ENCODE measurements at places on chromosomes 1 and 21. TPM values are rescaled to one million over a fixed set of nuclear protein-coding genes. Genes with fewer than 3 reads are reported as not detected.
A peak's percentile ranks its signal among the peaks of the same experiment; 100 is the strongest.

GRCh38 chr1:204980840-204981405, 62.1 kb upstream of the CNTN2 start:
- no peak for DNase-seq

DNA sequence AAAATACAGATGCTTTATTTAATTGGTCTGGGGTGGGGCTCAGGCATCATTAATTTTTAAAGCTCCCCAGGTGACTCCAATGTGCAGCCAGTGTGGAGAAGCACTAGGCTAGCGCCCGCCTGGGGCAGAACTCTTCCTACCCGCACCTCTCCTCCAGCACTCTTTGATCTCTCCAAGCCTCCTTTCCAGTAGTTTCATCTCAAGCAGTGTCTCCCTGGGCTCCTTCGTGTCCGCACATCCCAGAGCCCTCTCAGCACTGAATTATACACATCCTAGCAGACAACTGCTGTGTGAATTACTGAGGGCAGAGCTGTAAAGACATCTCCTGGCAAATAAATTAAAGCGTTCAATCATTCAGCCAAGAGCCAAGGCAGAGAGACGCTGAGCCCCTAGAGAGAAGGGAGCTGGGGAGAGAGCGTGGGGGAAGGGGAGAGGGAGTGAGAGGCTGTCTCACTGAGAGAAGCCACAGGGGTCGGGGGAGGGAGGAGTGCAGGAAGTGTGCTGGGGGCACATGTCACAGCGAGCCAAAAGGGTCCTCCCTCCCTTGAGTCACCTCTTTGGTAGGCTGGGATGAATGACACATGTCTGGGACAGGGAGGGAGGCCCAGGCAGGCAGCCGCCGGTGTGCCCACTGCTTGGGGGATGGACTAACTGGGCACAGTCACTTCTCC, 21.0 kb upstream of the PARP1 start:
- no peak for DNase-seq

DNA sequence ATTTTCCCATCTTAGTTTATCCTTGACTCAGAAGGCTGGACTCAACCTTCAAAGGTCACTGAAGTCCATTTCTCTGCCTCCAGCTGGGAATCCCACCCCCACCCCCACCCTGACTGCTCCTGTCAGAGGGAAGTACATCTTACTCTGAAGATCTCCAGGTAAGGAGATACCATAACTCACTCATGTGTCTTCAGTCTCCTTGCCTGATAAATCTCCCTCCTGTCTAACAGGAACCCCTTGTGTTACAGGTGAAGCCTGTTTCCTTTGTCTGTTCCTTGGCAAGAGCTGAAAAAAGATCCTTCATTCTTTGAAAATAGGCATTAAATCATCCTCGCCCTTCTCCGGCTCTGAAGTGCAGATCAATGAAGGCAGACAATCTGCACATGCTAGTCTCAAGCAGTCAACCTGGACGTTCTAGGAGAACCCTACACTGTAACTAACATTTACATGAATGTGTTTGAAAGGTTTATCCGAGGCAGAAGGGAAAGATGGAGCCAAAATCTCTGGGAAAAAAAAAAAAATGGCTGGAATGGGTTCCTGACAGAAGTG, 250.6 kb downstream of the TM2D1 start:
- DNase-seq, result no peak

- no peak for DNase-seq
Observed at GRCh38 chr1:31447210-31447609, 34.2 kb downstream of the SERINC2 start.

GRCh38 chr21:29233256-29233546, 65.5 kb upstream of the BACH1 start:
- DNase-seq, result no peak

DNA sequence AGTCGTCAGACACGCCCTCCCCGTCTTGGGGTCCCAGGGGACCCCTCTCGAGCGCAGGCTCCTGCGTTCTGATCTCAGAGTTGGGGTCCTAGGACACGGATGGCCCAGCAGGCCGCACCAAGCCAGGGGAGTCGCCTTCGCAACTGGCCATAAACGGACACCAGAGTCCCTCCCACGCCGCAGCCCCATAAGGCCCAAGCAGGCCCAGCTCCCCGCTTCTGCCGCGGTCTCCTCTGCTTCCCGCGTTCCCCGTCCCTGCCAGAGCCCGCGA, 633 bp downstream of the DMRTA2 start:
- no peak for DNase-seq

GRCh38 chr21:34865400-34866241, 183.5 kb downstream of the RUNX1 start:
- no peak for DNase-seq

DNA sequence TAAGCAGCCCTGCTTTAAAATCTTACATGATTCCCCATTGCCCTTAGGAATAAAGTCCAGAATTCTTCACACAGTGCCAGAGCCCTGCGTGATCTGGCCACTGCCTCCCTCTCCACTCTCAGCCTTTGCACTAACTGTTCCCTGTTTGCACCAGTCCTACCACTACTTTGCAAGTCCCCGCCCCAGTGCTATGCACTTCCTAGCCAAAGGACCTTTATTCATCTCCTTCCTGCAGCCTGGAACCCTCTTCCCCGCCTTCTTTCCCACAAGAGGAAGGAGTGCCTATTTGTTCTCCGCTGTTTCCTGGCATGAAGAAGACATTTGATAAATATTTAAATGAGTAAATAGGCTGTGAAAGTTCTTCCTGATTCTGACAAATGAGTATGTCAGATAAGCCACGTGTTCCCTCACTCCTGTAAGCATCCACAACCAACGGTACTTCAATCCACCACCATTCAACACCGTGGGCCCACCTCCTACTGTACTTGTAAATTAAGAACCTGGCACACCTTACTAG, 23.9 kb downstream of the CAPN8 start:
- DNase-seq, result no peak

DNA sequence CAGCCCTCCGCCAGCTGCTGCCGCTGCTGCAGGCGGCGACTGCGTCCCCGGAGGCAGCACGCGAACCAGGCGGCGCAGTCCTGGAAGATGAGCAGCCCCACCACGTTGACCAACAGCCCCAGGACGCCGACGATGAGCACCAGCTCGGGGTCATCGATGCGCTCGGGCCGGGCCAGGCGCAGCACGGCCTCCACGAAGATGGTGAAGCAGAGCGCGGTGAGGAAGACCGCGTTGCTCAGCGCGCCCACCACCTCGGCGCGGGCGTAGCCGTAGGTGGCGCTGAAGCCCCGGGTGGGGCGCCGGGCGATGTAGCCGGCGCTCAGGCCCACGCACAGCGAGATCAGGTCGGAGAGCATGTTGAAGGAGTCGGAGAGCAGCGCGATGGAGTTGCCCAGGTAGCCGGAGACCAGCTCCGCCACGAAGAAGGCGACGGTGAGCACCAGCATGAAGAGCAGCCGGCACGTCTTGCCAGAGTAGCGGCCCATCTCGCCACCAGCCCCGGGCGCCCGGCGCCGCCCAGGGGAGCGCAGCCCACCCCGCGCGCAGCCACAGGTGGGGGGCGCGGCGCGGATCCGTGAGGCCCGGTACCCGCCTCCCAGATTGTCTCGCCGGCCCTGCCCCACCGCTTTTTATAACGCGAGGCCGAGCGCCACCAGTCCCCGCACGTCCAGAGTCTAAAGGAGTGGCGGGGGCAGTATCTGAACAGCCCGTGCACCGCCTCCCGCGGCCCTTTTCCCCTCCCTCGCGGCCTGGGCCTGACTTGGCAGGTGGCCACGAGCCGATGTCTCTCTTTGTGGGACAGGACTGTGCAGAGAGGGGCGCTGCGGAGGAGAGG, at the start of gene SLC30A10:
TSS of gene SLC30A10 (minus strand) at position 602 of the 835 bp plus-strand sequence. CDS start at position 485, 117 bp downstream.
- peak; percentile 28 for DNase-seq

DNA sequence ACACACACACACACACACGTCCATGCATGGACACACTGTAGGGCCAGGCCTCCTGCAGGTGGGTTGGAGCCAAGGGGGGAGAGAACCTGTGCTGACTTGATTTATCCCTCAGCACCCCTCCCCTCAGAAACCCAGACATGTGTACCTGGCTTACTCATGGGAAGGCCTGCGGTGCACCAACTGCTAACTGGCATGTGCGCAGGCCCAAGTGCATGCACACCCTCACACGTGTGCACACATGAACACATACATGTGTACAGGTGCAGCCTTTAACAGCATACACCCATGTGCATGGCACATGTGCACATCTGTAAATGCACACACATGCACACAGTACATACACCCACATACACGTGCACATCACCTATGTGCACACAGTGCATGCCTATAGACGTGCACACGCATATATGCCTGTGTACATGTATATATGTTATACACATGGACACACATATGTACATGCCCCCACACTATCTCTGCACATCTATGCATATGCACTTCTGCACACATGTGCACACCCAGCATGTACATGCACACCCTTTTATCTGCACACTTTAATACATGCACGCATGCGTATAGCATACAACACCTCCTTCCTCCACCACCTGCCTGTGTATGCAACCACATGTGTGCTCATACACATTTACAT, 67.5 kb downstream of the TRIM11 start:
- DNase-seq, result no peak

- DNase-seq, result no peak
Observed at GRCh38 chr1:61740751-61741700, 1.3 kb upstream of the PATJ start.

DNA sequence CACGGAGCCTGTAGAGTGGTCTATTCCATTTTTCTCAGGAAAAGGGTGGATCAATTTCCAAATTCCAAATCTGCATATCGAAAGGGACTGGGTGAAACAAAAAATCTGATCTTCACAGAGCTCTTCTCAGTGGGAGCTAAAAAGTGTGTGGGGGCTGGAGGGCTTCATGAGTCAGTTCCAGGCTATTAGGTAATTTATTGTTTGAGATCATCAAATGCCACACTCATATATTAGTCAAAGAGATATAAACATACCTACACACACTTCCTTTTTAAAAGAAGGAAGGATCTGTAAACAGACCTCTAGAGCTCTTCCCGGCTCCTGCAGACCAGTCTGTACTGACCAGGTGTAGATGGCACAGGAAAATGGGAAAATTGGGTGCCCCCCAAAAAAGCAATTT, 175.4 kb downstream of the ZBTB18 start:
- DNase-seq, result no peak

DNA sequence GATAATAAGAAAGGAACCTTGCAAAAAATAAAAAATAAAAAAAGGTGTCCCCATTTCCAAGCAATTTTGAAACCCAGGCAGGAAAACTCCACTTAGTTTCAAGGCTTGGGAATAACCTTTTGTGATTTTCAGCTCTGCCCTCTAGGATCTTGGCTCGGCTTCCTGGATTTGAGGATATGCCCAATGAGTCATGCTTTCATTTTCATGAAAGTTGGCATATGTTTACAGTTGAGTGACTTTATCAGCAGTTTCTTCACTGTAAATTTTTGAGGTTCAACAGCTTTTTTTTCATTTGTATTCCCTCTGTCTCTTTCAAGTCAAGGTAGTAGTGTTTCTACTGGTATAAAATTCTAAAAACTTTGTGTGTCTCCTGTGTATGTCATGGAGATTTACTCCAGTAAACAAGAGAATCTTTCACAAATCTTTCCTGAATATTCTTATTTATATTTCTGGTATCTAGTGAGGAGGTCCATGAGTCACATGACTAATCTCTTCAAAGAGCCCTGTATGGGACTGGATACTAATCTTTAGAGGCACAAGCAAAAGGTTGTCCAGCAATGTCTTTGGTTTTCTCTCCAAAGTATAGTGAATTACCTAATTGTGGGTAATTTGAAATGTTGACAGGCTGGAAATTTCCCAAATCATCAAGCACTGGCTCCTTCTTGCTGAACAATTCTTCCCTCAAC, 335.3 kb downstream of the BRINP2 start:
- DNase-seq, result no peak

DNA sequence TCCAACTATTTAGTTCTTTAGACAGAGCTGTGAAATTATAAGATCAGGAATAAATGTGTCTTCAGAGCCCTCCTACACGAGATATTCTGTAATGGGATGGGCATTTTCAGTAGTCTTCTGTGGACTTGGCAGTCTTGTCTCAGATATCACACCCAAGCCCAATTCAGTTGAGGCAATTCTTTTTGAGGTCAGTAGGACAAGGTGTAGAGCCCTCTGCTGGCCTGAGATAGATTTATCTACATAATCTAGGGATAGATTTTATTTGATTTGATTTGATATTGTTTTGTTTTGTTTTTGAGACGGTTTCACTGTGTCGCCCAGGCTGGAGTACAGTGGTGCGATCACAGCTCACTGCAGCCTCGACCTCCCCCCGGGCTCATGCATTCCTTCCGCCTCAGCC, 77.5 kb downstream of the FMN2 start:
- no peak for DNase-seq

- no peak for DNase-seq
Observed at GRCh38 chr1:54681358-54681757, 34.3 kb upstream of the TTC4 start.

DNA sequence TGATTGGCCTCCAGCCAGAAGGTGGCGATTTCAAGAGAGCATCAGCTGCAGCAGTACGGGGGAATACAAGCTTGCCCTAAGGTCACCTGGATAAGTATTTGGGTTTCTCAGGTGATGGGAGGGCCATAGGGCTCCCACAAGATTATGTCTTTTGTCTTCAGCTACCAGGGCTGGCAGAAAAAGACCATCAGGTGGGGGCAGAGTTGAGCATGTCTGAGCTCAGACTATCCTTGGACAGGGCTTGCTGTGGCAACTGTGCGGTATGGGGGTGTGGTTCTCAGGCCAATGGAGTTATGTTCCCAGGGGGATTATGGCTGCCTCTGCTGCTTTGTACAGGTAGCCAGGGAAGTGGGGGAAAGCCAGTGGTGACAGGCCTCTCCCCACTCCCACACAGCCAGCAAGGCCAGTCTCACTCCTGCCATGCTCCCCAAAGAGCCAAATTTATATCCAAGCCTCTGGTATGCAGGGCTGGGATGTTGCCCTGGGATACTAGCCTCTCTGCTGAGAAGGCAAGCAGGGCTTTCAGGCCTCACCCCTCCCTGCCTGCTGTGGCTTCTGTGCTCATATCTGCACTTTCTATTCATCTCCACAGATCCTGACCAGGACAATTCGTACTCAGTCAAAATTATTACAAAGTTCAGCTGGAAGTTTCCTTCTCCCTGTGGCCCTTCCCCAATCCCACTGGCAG, 26.6 kb upstream of the CD84 start:
- no peak for DNase-seq

- no peak for DNase-seq
Observed at GRCh38 chr1:212967801-212968200, 17.5 kb downstream of the VASH2 start.

C4BPA gene
- total RNA-seq, result not detected

OR11L1 gene
- total RNA-seq, result not detected

CLDN8 gene
- not detected for total RNA-seq

PINK1 gene
- total RNA-seq, result 28.0 TPM

TRAF3IP3 gene
- not detected for total RNA-seq

LCE3E gene
- total RNA-seq, result not detected

ATPAF1 gene
- total RNA-seq, result 52.7 TPM

TNFAIP8L2 gene
- not detected for total RNA-seq

SPRR2F gene
- total RNA-seq, result 4.0 TPM

TCHHL1 gene
- not detected for total RNA-seq

NBPF20 gene
- 6.1 TPM for total RNA-seq

DUSP10 gene
- total RNA-seq, result 9.3 TPM

REG4 gene
- 0.40 TPM for total RNA-seq

Data from progenitor cell of endocrine pancreas (in vitro differentiated cells).